H9 (cell line): ENCODE measurements at places on chromosomes 12 and 14. TPM values are rescaled to one million over a fixed set of nuclear protein-coding genes. Genes with fewer than 3 reads are reported as not detected.
A peak's percentile ranks its signal among the peaks of the same experiment; 100 is the strongest.

DNA sequence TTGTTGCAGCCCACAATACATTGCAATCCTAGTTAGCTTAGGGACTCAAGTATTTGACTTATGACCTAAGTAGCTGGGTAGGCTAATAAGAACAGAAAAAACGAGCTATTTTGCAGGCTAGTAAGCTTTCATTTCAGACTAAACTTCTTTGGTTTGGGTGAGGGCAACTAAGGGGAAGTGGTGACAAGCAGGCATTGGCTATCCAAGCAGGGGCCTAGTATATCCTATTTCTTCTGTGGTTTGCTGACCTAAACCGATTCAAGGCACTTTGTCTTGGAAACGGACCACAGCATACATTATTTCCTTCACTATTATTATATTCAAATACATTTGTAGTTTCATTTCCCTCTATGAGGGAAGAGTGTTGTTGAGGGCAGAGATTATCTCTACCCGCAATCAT is 21.6 kb upstream of the SLC5A8 start:
- H3K27me3 ChIP-seq = no peaks in the 10 kb centered on the region
- no peak overlapping the region for H3K27ac ChIP-seq
- no peaks in the 10 kb centered on the region for H3K4me1 ChIP-seq
- no peaks in the 10 kb centered on the region for H3K36me3 ChIP-seq
- DNase-seq = no peak

DNA sequence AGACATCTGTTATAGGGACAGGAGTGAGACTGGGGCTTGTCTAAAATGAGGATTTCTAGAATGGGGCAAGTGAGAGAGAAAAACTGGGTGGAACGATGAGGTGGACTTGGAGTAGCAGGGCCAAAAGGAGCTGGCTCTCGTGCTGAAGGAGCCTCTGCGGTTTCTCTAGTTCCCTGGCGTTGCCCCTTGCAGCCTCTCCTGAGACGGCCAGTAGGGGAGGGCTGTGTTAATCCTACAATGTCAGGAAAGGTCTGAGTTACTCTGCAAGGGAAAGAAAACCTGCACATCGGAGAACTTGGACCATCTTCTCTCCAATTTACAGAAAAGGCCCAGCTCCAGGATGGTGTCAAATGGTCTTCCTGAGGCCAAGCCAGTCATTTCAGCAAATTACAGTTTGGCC is 963.8 kb upstream of the FLRT2 start:
- H3K27me3 ChIP-seq = no peaks in the 10 kb centered on the region; the same call in 1 of the 2 replicates
- no peaks in the 10 kb centered on the region for H3K4me1 ChIP-seq
- no peak overlapping the region for H3K4me3 ChIP-seq
- peak; percentile 36 for DNase-seq

GRCh38 chr12:30643366-30643765 is 52.3 kb downstream of the IPO8 start:
- H3K4me3 ChIP-seq = no peak overlapping the region
- DNase-seq = no peak
- peaks cover 3% of the 10 kb centered on the region; the same call in 1 of the 2 replicates for H3K4me1 ChIP-seq
- H3K27ac ChIP-seq = no peak overlapping the region
- H3K27me3 ChIP-seq = no peaks in the 10 kb centered on the region

- H3K36me3 ChIP-seq = no peaks in the 10 kb centered on the region
- no peak for DNase-seq
- no peaks in the 10 kb centered on the region for H3K27me3 ChIP-seq
- H3K27ac ChIP-seq = no peak overlapping the region
These were observed 1.1 kb downstream of the POLR3B start for GRCh38 chr12:106358396-106359241.

DNA sequence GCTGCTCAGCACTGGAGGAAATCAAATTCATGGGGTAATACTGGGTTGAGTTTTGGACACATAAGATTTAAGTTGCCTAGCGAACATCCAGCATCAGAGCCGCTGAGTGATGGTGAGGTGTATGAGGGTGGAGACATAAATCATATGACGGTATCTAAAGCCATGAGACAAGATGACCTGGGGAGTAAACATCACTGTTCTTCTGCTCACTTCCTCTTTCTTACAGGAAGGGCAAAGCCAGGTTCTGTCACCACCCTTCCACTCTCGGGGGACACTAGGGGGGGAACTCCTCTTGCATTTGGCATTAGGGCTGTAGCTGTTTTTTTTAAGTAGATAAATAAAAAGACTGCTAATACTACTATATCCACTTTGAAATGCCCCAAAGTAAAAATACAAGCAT is 24.0 kb downstream of the PRDM4 start:
- no peaks in the 10 kb centered on the region for H3K27me3 ChIP-seq
- no peak overlapping the region for H3K27ac ChIP-seq
- DNase-seq = no peak

- no peaks in the 10 kb centered on the region for H3K27me3 ChIP-seq
- H3K27ac ChIP-seq = no peak overlapping the region
- H3K4me3 ChIP-seq = no peak overlapping the region
These were observed 116.1 kb downstream of the DUSP6 start for GRCh38 chr12:89236237-89236636.

DNA sequence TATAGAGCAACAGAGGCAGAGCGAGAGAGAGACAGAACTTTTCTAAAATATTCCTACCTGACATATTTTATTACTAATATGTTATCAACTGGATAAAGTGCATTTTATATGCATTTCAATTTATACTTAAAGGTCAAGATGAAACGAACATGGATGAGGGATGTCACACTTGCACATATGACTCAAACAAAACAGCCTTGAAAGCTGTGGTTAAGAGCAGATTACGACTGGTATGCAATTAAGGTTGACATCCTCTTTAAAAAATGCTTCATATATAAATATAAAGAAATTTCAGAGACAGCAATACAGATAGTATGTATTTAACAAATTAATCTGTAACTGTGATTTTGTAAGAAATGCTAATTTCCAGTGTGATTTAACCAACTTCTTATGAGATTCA is 52.5 kb downstream of the LMO3 start:
- no peaks in the 10 kb centered on the region for H3K27me3 ChIP-seq
- no peaks in the 10 kb centered on the region; the same call in 1 of the 2 replicates for H3K4me1 ChIP-seq
- no peak overlapping the region for H3K27ac ChIP-seq
- no peak overlapping the region for H3K4me3 ChIP-seq
- H3K36me3 ChIP-seq = no peaks in the 10 kb centered on the region

DNA sequence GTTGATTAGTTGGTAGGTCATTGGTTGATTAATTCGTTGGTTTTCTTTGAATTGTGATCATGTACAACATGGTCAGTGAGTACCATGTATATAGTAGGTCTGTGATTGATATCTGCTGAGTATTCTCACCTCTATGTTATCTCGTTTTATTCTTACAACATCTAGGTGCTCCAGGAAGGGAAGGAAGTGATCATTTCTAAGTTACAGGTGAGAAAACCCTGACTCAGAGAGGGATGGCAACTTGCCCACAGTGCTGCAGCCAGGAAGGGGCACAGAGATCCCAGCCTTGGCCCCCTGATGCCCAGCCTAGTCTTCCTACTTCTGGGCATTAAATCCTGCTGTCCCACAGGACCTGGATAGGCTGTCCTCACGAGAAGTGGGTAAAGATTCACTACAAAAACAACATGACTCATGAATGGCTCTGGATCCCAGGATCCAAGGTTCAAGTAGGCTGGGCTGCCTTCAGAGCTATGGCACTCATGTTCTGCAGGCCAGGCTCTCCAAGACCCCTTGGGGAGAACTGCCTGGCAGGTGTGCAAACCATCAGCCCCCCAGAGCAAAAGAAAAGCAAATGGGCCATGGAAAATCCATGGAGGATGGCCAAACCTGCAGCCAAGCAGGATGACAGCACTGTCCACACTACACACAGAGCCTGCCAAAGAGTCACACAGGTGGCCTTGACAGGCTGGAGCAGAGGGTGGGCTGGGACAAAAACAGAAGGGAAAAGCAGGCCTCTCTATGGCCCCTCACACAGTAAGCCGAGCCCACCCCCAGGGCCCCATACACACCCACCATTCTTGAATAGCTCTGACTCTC is 146.2 kb downstream of the BCL11B start:
- no peaks in the 10 kb centered on the region for H3K4me1 ChIP-seq
- H3K27ac ChIP-seq = no peak overlapping the region
- DNase-seq = no peak

The HVCN1 gene
- 5.2 and 5.5 TPM in 2 replicates for total RNA-seq

GRCh38 chr12:124175704-124176103 is 119.2 kb upstream of the RFLNA start:
- 0 out of 3 replicates have a peak, but pooled peaks cover 1% of the 10 kb centered on the region for H3K36me3 ChIP-seq
- peaks cover 3% of the 10 kb centered on the region; the same call in 1 of the 2 replicates for H3K4me1 ChIP-seq
- H3K4me3 ChIP-seq = no peak overlapping the region
- no peaks in the 10 kb centered on the region for H3K27me3 ChIP-seq
- no peak for DNase-seq

The VRTN gene
- total RNA-seq = 104 and 105 TPM in 2 replicates

DNA sequence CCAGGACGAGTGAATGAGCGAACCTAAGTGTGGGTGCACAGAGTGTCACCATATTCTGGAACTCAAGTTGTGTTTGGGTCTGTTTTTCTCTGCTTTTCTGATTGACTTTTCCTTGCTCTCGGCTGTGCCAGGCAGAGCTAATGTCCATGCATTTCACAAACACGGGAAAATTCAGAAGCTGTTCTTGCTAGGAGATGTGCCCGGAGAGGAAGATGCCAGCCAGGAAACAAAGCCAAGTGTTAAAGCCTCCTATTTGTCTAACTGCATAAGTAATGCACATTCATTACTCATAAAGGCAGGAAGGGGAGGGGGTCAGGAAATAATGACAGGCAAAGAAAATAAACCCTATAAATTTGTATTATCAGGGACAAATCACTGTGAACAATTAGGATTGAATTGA is 250.4 kb upstream of the SFSWAP start:
- H3K4me1 ChIP-seq = no peaks in the 10 kb centered on the region
- no peak overlapping the region for H3K4me3 ChIP-seq
- no peaks in the 10 kb centered on the region for H3K27me3 ChIP-seq
- H3K27ac ChIP-seq = no peak overlapping the region
- H3K36me3 ChIP-seq = no peaks in the 10 kb centered on the region
- DNase-seq = peak; percentile 12

The KIF21A gene
- total RNA-seq = 17.2 and 17.4 TPM in 2 replicates

DNA sequence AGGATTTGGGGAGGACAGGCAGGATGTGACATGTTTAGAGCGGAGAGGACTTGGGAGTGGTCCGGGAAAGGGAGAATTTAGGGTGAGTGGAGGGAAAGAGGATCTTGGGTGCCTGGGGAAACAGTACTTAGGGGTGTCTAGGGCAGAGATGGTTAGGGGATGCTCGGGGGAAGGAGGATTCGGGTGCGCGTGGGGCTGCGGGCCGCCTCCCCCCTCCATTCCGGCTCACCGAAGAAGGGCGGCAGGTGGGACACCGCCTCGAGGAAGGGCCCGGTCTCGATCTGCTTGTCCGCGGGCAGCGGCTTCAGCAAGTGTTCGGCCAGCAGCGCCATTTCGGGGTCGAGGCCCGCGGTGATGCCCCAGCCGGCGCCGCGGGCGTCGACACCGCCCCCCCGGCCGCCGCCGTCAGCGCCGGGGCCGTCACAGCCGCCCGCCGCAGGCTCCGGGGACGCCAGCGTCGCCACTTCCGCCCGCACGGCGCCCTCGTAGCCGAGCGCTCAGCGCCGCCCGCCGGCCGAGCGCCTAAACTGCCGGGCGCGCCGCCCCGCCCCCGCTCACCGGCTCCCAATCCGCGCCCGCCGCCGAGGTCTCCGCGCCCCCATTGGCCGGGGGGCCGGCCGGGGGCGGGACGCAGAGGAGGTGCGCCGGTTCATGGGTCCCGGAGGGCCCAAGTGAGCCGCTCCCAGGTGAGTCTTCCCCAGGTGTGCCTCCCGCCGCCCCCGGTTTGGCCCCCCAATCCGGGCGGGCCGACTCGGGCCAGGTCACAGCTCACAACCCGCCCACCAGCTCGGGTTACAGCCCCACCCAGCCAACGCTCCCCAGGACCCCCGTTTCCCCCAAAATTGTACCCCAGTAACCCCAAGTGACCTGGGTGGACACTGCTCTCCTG is at the start of gene GLTP:
GLTP (minus strand) TSS at position 499 of the 889 bp plus-strand sequence; CDS start at position 332, 167 bp downstream.
- H3K4me1 ChIP-seq = peaks cover 12% of the 10 kb centered on the region
- peak; percentile 95 for DNase-seq
- peak within 1 kb of the TSS; percentile 86 for H3K4me3 ChIP-seq
- no peaks in the 10 kb centered on the region; the same call in 2 of the 3 replicates for H3K36me3 ChIP-seq

GRCh38 chr14:80364274-80364673 is 153.0 kb upstream of the DIO2 start:
- no peaks in the 10 kb centered on the region for H3K4me1 ChIP-seq
- H3K27me3 ChIP-seq = no peaks in the 10 kb centered on the region

The MGP gene
- total RNA-seq = not detected in 2 replicates

GRCh38 chr12:115108129-115109100 is 424.4 kb upstream of the TBX3 start:
- H3K36me3 ChIP-seq = no peaks in the 10 kb centered on the region
- no peak for DNase-seq
- no peaks in the 10 kb centered on the region for H3K4me1 ChIP-seq
- no peak overlapping the region for H3K27ac ChIP-seq
- no peak overlapping the region for H3K4me3 ChIP-seq
- H3K27me3 ChIP-seq = no peaks in the 10 kb centered on the region

DNA sequence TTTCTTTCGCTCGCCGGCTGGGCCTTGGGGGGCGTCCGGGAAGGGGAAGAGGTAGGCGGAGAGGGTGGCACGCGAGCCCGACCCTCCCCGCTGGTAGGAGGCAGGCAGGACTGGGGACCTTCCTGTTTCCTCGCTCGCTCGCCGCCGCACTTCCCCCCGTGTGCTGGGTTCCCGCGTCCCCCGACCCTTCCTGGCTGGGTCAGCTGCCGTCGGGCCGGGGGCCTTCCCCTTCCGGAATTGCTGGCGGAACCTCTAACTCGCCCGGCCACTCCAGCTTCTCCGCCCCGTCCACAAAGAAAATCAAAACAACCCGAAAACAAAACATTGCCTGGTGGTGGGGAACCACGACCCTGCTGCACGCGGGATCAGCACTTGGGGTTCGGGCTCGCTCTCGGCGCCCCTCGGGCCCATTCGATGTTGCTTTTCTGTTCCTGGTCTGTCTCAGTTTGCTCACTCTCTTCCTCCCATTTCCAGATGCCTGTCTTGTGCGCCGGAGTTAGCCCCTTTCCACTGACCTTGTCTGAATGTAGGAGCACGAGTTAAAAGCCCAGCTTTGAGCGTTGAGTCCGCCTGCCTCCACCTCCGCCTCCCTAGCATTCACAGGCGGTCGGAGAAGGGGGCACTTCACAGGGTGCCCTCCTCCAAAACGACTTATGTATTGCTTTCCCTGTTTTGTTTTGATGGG is 581 bp downstream of the PAPOLA start:
- H3K27ac ChIP-seq = peak overlapping the region; percentile 16
- peak overlapping the region; percentile 98 for H3K4me3 ChIP-seq
- DNase-seq = peak; percentile 50

- H3K4me3 ChIP-seq = peak overlapping the region; percentile 24; the same call in 1 of the 3 replicates
- no peaks in the 10 kb centered on the region for H3K27me3 ChIP-seq
- H3K4me1 ChIP-seq = peaks cover 15% of the 10 kb centered on the region; the same call in 1 of the 2 replicates
- peaks cover 7% of the 10 kb centered on the region; the same call in 2 of the 3 replicates for H3K36me3 ChIP-seq
- no peak overlapping the region for H3K27ac ChIP-seq
- no peak for DNase-seq
These were observed 1.6 kb upstream of the TNFRSF1A start for GRCh38 chr12:6343518-6343917.

DNA sequence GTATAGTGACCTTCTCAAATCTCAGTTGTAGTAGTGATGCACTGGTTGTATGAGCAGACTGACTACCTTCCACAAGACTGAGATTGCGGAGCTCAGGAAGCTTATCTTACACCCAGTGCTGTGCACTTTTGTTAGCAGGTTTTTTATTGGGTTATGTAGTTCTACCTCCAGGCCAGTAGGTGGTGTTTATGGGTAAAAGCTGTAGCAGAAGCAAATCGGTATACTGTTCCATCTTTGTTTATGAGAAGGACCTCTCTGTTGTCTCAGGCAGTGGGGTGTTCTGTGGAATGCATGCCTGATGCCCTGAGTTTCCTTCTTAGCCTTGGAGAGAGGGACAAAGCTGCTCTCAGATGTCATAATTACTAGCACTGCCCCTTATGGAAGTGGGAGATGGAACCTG is 217.8 kb downstream of the LRFN5 start:
- H3K4me1 ChIP-seq = no peaks in the 10 kb centered on the region
- H3K27ac ChIP-seq = no peak overlapping the region
- no peaks in the 10 kb centered on the region for H3K27me3 ChIP-seq
- no peak overlapping the region for H3K4me3 ChIP-seq
- no peak for DNase-seq

The FIGNL2 gene
- 19.5 and 19.7 TPM in 2 replicates for total RNA-seq
